ENCODE measurements at places on chromosomes 2 and 18. TPM values are rescaled to one million over a fixed set of nuclear protein-coding genes. Genes with fewer than 3 reads are reported as not detected.

DNA sequence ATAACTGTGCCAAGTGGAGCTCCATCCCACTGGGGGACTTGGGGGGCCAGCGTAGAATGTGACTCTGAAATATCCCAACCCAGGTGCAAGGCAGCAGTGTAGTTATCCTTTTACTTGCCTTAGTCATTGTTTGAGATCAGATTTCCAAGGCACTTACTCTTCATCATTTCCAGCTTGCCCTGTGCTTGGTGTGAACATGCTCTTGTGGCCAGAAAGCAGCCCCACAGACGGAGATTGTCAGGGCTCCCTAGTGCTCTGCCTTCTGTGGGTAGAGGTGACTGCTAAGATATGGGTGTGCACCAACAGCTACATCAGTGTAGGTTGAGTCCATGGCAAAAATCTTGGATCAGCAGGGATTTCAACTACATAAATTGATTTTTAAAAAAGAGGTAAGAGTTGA is 2010.0 kb upstream of the PIK3C3 start:
- no peak for DNase-seq
- H3K27ac ChIP-seq: no peak overlapping the region
- no peaks in the 10 kb centered on the region for H3K36me3 ChIP-seq
- H3K4me3 ChIP-seq: no peak overlapping the region

GRCh38 chr2:9753276-9753600 is 90.0 kb upstream of the TAF1B start:
- peaks cover 6% of the 10 kb centered on the region for H3K4me1 ChIP-seq
- DNase-seq: peak; percentile 44
- H3K27ac ChIP-seq: no peak overlapping the region
- H3K36me3 ChIP-seq: no peaks in the 10 kb centered on the region
- H3K4me3 ChIP-seq: peak overlapping the region; percentile 32
- no peaks in the 10 kb centered on the region for H3K27me3 ChIP-seq

DNA sequence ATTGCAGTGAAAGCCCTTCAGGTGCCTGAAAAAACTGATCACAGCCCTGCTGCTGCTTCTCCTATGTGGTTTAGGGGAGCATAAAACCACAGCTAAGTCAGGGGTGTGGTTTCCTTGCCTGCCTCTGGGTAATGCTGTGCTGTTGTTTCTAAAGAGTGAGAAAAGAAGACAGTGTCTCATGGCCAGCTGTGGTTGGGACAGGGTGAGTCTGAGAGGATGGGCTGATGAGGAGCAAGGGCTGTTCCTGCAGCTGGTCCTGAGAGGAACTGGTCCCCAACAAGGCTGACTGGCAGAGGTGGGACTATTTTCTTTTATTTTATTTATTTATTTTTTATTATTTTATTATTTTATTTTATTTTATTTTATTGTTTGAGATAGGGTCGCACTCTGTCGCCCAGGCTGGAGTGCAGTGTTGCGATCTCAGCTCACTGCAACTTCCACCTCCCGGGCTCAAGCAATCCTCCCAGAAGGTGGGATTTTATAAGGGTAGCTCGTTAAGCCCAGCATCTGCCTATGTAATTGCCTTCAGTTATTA is 236.7 kb downstream of the FHOD3 start:
- no peak for DNase-seq
- H3K27me3 ChIP-seq: no peaks in the 10 kb centered on the region
- H3K4me1 ChIP-seq: peaks cover 11% of the 10 kb centered on the region
- no peaks in the 10 kb centered on the region for H3K36me3 ChIP-seq
- no peak overlapping the region for H3K4me3 ChIP-seq
- H3K27ac ChIP-seq: no peak overlapping the region

GRCh38 chr18:33817096-33817495 is 239.1 kb downstream of the ASXL3 start:
- no peaks in the 10 kb centered on the region for H3K27me3 ChIP-seq
- H3K27ac ChIP-seq: no peak overlapping the region
- no peaks in the 10 kb centered on the region for H3K4me1 ChIP-seq
- H3K36me3 ChIP-seq: no peaks in the 10 kb centered on the region
- DNase-seq: no peak
- H3K4me3 ChIP-seq: no peak overlapping the region

GRCh38 chr2:95310216-95310615 is 13.1 kb downstream of the KCNIP3 start:
- H3K4me1 ChIP-seq: peaks cover 9% of the 10 kb centered on the region
- no peaks in the 10 kb centered on the region for H3K36me3 ChIP-seq
- no peak overlapping the region for H3K27ac ChIP-seq
- H3K4me3 ChIP-seq: no peak overlapping the region

DNA sequence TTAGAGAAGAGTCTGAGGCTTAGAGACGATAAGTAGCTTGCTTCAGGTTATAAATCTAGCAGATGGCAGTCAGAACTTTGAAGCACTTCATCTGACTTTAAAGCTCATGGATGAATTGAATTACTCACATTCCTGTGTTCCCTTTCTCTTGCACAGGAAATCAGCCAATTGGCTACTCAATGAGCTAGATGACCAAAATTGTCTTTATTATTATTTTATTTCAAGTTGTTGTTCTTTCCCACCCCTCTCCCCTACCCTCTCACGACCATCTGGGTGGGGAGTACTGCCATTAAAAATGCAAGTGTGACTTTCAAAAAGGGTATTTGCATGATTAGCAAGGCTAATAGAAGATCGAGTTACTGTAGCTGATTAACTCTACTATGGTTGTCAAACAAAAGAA is 491.1 kb downstream of the NR4A2 start:
- no peaks in the 10 kb centered on the region for H3K27me3 ChIP-seq
- no peak overlapping the region for H3K27ac ChIP-seq
- DNase-seq: no peak
- H3K4me3 ChIP-seq: no peak overlapping the region
- no peaks in the 10 kb centered on the region for H3K36me3 ChIP-seq
- H3K4me1 ChIP-seq: no peaks in the 10 kb centered on the region

GRCh38 chr2:35415282-35415681 is 940.3 kb upstream of the CRIM1 start:
- no peak for DNase-seq
- no peak overlapping the region for H3K27ac ChIP-seq
- no peaks in the 10 kb centered on the region for H3K4me1 ChIP-seq
- H3K4me3 ChIP-seq: no peak overlapping the region

GRCh38 chr2:71877636-71878035 is 270.0 kb downstream of the CYP26B1 start:
- H3K4me3 ChIP-seq: no peak overlapping the region
- H3K4me1 ChIP-seq: peaks cover 35% of the 10 kb centered on the region
- no peaks in the 10 kb centered on the region for H3K27me3 ChIP-seq

The POLR1B gene
- total RNA-seq: 12.5 TPM

Data from thoracic aorta (tissue), 2 donors.